ENCODE measurements at places on chromosomes 6 and 20. TPM values are rescaled to one million over a fixed set of nuclear protein-coding genes. Genes with fewer than 3 reads are reported as not detected.

DNA sequence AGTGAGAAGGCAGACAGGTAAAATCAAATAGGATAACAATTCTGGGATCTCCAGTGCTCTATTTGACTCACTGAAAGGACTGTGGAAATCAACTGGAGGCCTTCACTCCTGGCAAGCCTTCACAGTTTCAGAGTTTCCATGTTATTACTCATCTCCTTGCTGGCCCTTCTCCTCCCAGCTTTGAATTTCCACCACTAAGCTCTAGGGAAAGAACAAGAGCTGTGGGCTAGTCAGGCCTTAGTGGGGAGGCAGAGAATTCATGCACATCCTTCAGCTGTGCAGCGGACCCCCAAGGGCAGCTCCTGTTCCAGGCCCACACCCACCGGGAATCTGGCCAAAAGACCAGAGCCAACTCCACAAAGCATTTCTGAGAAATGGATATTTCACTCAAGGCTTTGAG, 26.0 kb downstream of the MYLIP start:
- DNase-seq = peak; percentile 52

DNA sequence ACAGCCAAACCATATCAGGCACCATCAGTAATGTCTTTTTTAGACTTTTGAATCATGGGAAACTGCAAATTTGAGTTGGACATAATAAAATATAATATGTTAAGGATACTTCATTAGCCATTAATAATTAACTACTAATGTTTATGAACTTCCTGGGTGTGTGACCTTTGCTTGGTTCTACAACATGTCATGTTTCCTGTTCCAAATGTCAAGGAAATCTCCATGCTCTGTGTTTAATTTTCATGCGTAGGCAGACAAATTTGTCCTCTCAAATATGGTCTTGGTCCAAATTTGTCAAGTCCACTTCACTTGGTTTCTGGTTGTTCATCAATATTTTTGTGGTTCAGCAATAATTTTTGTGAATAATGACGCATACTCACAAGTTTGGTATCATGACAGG, 410.5 kb downstream of the BMP2 start:
- DNase-seq = no peak

GRCh38 chr6:106591111-106591825, 38.0 kb downstream of the RTN4IP1 start:
- peak; percentile 86 for DNase-seq

DNA sequence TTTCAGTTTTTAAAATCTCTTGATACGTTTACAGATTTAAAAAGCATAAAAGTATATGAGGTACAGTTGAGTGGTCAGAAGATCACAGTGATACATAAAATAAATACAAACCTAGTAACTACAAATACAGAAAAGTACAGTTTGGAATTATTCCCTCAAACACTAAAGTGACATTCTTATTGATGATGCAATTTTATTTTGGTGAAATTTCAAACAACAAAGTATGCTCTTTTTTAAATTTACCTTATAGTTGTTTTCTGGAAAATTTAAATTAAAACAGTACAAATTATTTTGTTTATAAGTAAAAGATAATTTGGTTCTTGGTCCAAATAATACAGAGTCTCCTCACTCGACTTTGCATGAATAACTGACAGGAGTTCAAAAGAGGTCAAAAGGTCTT, 1305.1 kb upstream of the GJE1 start:
- DNase-seq = no peak

- no peak for DNase-seq
These were observed 89.1 kb downstream of the GRIK2 start for GRCh38 chr6:101482606-101483005.

Gene NNAT
- not detected for total RNA-seq

Gene SRC
- total RNA-seq = 10.5 TPM

Measured in HT1080 (cell line).